ENCODE measurements at places on chromosomes 2 and 18. TPM values are rescaled to one million over a fixed set of nuclear protein-coding genes. Genes with fewer than 3 reads are reported as not detected.

The IL36B gene
- not detected for total RNA-seq

The KIAA1328 gene
- total RNA-seq = 2.5 TPM

The PLCD4 gene
- not detected for total RNA-seq

The IL18RAP gene
- not detected for total RNA-seq

- DNase-seq = peak; percentile 81
Observed at GRCh38 chr2:41853427-41854191, 194.2 kb upstream of the PKDCC start.

DNA sequence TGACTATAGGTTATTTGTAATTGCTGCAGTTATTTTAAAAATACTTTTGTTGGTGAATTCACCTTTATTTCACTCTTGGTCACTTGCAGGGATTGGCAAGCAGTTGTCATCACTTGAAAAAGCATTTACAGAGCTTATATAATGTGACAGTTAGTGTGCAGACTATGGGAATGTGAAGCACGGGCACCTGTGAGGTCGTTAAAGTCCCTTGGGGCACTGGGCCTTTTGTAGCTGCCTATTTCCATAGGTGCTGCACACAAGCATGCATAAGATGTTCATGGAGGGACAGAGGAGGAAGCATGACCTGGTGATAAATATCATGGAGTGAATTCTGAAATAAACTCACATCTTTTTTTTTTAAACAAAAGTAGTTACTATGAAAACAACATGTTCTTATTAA lies 124.6 kb downstream of the ATP9B start:
- no peak for DNase-seq

GRCh38 chr2:71962911-71963694 lies 184.6 kb downstream of the CYP26B1 start:
- peak; percentile 2 for DNase-seq

- no peak for DNase-seq
Observed at GRCh38 chr2:54595999-54596902, 127.2 kb upstream of the EML6 start.

Measured in HT-29 (cell line).